ENCODE measurements at places on chromosomes 3 and 15.

DNA sequence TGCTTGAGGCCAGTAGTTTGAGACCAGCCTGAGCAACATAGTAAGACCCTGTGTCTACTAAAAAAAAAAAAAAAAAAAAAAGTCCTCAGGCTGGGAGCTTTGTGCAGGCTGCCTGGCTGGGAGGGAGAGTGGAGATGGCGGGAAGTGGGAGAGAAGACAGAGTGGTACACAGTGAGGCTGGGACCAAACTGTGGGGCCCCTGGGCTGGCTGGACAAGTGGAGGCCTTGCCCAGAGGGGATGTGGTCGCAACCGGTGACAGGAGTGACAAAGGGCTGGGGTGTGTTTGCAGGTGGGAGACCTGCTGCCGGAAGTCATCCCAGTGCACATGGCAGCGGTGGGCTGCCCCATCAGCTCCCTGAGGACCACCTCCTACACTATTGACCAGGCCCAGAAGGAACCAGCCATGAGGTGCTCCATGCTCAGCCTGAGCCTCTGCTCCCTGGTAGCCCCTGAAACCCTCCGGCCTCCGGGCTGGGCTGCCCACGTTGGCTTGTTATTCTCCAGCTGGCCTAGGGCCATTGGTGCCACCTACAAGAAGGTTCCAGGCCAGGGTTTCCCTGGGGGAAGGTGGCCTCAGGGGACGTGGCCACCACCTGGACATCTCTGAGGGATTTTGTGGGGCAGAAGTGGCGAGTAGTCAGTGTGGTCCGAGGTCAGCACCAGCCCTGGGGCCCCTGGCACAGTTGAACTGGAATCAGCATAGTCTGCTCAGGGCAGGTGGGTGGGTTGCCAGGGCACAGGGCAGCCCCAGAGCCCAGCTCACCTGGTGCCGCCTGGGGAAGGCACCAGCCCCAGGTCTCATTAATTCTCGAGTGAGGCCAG is 22.7 kb downstream of the ACAA1 start:
- no peak for DNase-seq

DNA sequence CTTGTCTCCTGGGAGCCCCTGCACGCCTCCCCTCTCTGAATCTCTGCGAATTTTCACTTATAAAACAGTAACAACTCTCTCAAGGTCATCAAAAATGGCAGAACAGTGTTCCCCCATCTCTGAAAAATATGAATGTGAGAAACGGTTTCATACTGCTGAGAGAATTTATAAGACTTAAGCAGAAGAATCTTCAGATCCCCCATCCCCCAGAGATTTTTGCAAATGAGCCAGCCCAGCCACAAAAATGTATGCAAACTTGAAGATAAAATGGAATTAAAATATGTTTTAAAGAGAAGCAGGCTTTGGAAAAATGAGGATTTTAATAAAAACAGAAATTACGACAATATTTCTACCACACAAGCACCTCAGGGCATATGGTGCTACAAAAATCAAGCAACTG is 173.0 kb downstream of the STT3B start:
- DNase-seq, result no peak

GRCh38 chr3:87742250-87742649 is 316.6 kb downstream of the CGGBP1 start:
- DNase-seq, result no peak

DNA sequence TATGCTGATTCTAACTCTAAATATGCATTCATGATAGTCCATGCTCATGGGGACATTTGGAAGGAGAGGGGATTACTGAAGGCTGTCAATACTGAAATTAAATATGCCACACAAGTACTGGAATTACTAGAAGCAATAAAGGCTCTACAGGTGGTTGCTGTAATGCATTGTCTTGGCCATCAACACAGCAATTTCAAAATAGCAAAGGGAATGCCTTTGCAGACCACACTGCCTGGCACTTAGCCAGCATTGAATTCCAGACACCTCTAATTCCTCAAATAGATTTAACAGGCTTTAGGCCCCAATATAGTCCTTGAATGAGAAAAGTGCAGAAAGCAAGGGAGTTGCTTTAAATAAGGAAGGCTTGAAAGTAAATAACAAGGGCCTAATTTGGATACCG is 115.8 kb upstream of the PLCL2 start:
- DNase-seq, result no peak

- no peak for DNase-seq
Measured at GRCh38 chr3:161548301-161548700, 51.7 kb downstream of the OTOL1 start.

- no peak for DNase-seq
Measured at GRCh38 chr3:131231710-131232389, 149.7 kb upstream of the NUDT16 start.

GRCh38 chr3:165159760-165160421 is 36.3 kb downstream of the SLITRK3 start:
- no peak for DNase-seq

- no peak for DNase-seq
Measured at GRCh38 chr15:94524565-94524964, 293.2 kb downstream of the MCTP2 start.

- no peak for DNase-seq
Measured at GRCh38 chr15:25536801-25537611, 98.2 kb upstream of the UBE3A start.

GRCh38 chr3:52752045-52752660 is 18.6 kb downstream of the NEK4 start:
- no peak for DNase-seq

GRCh38 chr3:47836986-47837385 is 34.0 kb downstream of the DHX30 start:
- DNase-seq, result no peak

DNA sequence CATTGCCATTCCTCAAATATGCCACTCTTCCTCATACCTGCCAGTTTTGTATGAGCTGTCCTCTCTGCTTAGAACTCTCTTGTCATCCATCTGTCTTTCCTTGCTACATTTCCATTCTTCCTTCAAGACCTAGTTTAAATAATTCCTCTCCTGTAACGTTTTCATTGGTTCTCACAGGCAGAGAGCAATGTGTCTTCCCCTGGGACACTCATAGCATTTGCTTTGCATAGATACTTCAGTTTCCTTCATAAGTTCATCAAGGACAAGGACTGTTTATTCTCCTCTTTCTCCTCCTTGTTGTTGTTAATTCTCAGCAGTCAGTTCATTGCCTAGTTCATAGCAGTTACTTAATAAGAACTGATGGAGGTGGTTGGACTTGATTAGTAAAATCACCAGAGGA is 10.5 kb downstream of the NR2C2 start:
- DNase-seq, result no peak

DNA sequence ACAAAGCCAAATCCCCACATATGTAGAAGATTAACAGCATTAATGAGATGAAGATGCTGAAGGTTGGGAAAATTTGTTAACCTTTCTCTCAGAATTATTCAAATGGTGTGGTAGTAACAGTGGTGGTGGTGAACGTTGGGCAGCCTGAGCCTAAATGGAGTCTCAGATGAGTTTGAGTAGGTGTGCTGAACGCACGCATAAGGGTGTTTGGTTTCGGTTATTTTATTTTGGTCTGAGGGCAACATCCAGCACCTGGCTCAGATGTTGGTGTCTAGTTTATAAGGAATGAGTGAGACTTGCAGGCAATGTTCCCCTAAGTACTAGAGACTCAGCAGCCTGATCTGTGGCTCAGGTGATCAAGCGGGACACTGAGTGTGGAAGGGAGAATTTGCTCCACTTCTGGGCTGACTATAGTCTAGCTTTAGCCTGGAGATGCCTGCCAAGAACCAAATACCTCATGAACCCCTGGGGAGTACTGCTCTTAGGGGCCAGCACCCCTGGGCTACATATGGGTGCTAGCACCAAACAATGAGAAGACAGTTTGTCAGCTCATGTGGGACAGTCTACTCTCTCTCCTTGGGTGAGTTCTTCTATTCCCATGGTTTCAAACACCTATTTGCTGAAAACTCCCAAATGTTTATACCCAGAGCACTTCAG is 39.5 kb upstream of the ATP2C1 start:
- no peak for DNase-seq

- DNase-seq, result no peak
Measured at GRCh38 chr3:186653984-186654383, 11.8 kb upstream of the HRG start.
